ENCODE measurements at places on chromosomes 12 and 14.

DNA sequence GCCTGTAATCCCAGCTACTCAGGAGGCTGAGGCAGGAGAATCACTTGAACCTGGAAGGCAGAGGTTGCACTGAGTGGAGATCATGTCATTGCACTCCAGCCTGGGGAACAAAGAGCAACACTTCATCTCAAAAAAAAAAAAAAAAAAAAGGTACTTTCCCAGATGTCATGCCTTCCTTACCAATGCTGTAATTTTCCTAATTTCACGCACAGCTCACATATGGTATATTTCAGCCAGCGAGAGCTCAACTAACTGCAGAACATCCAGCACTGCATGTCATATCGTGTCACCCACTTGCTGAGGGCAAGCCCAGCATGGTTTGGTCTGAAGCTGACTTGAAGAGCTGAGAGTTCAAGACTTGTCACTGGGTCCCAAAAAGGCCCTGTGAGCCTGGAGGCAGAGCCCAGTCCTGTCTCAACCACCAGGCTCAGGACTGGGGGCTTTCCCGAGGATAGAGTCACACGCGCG is 29.0 kb downstream of the NFKBIA start:
- no peak for DNase-seq

- no peak for DNase-seq
Observed at GRCh38 chr12:98783420-98783819, 138.3 kb downstream of the APAF1 start.

- DNase-seq, result no peak
Observed at GRCh38 chr14:29475641-29476040, 452.0 kb downstream of the PRKD1 start.

GRCh38 chr14:38929416-38929815 is 173.6 kb downstream of the SEC23A start:
- DNase-seq, result no peak

DNA sequence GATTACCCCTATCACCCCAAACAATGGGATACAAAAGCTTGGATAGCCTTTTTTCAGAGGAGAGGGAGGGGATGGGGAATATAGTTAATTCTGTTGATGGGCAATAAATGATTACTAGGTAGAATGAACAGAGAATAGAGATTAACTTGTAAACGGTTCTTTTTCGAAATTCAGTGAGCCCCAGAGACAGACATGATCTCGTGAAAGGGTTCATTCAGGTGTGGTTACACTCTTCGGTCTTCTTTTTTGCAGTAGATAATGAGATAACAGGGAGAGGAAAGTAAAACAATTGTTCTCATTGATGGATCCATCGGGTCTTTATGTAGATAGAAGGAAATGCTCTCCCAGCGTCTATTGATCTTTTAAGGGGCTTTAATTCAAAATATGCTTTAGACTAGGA is 69.3 kb upstream of the RASSF8 start:
- DNase-seq, result no peak

DNA sequence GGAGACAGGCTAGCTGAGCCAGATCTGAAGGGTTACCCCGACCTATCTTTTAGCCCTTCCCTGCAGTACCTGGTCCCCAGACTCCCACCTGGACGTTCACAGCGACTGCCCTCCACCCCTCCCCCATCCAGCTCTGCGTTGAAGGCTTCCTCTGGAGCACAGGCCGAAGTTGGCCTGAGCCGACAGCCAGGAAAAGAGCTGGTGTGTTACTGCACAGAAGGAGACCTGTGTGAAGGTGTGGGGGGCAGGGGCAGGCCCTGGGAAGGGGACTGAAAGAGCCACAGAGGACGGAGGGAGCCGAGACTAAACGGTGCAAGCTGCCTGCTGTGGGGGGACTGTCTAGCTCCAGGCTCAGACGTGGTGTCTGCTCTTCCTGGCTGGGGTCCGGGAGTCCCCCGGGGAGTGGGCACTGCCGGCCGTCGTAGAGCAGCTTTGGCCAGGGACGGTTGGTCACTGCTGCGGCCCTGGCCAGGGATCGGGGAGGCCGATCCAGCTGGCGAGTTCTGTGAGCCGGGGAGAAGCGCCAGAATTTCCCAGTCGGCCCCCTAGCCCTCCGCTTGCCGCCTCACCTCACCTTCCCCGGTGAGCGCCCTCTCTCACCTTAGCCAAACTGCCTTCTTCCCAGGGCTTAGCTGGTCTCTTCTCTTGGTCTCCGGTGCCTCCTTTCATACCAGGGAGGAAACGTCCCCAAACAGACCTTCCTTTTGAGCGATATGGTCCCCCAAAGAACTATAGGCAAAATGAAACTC is 899 bp upstream of the COL2A1 start:
- no peak for DNase-seq

- no peak for DNase-seq
Observed at GRCh38 chr14:27392153-27392552, 794.3 kb upstream of the NOVA1 start.

GRCh38 chr12:69719336-69720316 is 19.0 kb upstream of the RAB3IP start:
- no peak for DNase-seq

GRCh38 chr14:68851078-68851477 is 58.2 kb upstream of the ZFP36L1 start:
- no peak for DNase-seq

DNA sequence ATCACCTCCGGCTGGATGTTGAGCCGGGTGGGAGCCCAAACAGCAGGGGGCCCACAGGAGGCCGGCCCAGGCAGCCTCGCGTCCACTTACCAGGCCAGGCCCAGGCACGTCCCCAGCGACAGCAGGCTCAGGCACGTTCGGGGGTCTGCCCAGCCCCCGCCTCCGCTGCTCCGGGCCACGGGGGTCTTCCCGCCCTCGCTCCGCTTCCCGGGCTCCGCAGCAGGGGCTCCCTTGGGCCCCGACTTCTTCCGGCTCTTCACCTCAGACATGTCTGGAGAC is 216 bp downstream of the IKBIP start:
- no peak for DNase-seq

GRCh38 chr12:58728397-58728796 is 191.9 kb downstream of the LRIG3 start:
- DNase-seq, result no peak

DNA sequence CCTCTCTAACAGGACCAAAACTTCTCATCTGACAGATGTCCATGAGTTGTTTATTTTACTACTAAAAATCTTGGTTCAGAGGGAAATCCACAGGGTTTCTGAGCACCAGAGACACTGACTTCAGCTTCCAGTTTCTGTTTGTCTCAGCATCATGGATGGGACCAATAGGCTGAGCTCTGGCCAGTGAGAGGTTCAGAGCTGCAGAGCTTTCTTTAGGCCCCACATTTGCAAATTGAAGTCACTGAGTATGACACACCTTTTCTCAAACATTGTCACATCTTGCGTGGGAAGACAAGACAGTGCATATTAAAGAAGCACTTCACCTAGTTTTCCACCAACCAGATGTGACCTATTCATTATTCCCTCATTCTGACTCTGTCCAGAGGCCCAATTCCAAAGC is 45.2 kb downstream of the RDH12 start:
- peak; percentile 49 for DNase-seq

- DNase-seq, result no peak
Observed at GRCh38 chr12:43011383-43011926, 421.9 kb upstream of the PRICKLE1 start.

GRCh38 chr12:39713552-39713951 is 93.9 kb upstream of the ABCD2 start:
- no peak for DNase-seq

GRCh38 chr14:68397822-68398221 is 395.0 kb downstream of the ZFP36L1 start:
- no peak for DNase-seq

GRCh38 chr12:59131462-59131861 is 211.2 kb upstream of the LRIG3 start:
- no peak for DNase-seq

- DNase-seq, result no peak
Observed at GRCh38 chr12:27186022-27186839, 57.9 kb upstream of the STK38L start.

GRCh38 chr14:99777951-99778350 is 15.3 kb upstream of the EML1 start:
- DNase-seq, result no peak

DNA sequence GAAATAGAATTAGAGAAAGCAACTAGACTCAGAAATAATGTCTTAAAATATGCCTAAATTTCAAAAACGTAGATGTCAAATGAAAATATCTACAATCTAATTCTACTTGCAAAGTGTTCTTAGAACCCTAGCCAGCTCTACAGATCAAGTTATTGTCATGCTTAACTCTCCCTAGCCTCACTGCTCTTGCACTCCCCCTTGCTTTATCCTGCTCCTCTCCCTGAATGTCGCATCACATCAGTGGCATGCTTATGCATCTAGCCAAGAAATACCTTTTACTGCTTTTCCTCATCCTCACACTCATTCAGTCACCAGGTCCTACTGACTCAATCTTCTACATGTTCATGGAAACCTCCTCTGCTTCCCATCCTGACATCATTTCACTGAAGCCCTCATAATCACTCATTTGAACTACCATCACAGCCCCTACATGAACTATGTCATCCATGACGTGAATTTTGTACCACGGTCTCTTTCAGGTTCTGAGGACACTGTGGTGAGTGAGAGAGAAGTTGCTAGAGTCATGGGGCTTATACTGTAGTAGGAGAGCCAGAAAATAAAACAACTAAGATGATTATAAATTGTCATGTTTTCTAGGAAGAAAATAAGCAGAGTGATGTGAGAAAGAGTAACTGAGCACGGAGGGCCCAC is 22.6 kb upstream of the CRACR2A start:
- DNase-seq, result no peak

DNA sequence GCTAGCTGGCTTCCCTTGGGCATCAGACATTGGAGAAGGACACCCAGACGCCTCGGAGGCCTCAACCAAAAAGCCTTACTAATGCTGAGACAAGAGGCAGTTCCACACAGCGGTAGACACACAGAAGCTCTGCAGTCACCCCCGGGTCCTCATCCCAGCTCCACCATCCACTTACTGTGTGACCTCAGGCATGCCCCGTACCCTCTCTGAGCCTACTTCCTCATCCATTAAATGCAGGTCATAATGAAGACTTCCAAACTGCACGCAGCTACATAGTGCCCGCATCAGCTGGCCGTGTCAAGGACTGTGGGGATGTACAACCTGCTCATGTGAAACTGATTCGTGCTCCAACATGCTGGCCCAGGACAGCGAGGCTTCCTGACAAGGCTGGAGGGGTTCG is 72.3 kb downstream of the KDM2B start:
- DNase-seq, result no peak

DNA sequence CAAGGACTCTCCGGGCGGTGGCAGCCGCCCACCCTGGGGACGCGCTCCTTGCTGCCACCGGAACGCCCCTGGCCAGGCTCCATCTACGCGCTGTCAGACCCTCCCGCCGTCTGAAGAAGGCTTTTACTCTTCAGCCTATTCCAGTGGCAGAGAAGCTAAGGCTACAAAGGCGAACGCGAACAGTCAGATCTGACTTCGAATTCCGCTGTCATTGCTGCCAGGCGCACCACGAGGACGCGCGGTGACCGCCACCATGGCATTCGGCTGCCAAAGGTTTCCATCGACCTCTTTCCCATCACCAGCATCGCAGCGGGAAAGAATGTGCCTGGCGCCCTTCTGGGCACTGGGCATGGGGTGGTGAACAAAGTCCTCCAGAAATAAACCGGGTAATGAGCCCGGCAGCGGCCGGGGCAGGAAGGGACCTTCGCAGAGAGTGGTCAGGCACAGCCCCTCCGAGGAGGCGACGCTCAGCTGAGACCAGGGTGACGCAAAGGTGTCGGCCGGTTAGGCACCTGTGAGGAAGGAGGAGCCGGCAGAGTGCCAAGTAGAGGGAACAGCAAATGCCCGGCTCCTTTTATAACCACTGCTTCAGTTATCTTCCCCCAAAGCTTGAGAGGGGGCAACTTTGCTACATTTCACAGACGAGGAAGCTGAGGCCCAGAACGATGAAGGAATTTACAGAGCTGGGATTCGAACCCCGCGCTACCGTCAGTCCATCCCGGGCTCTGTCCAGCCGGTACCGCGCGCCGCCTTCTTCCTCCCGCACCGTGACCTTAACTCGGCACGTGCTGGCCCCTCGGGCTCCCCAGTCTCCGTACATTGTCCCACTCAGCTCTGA is 1.9 kb upstream of the RFX4 start:
- DNase-seq, result no peak

DNA sequence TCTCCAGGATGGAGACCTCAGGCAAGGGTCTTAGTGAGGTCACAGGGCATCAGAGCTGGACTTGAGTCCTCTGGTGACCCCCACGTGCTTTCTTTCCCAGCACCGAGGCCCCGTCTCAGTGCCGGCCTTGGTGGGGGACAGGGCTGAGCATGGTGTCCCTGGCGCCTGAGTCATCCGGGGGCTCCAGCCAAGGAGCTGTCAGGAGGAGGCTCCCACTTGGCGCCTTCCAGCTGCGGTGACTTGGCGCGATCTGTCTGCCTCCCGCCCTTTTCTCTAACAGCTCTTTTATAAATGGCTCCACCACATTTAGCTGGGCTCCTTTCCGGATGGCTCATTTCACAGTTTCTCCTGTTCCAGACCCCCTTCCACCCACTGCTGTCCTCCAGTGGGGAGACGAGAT is 60.4 kb downstream of the PRMT8 start:
- DNase-seq, result no peak

GRCh38 chr12:42315108-42315507 is 10.8 kb downstream of the ZCRB1 start:
- DNase-seq, result no peak

DNA sequence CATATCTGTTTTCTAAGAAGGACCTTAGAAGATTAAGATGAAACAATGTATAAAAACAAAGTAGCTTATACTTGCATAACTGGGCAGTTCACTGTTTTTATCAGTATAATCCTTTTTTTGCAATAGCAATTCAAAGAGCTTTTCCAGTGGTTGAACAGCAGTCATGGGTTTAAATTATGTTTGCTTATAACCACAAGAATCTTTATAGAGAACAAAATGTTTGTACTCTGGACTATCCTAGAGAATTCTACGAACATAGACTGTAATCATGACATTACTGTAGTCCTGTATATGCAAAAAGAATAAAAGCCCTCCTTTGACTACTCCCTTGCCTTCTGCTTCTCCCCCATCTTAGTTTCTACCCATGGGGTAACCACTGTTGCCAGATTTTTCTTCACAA is 5.7 kb downstream of the FAM177A1 start:
- no peak for DNase-seq

DNA sequence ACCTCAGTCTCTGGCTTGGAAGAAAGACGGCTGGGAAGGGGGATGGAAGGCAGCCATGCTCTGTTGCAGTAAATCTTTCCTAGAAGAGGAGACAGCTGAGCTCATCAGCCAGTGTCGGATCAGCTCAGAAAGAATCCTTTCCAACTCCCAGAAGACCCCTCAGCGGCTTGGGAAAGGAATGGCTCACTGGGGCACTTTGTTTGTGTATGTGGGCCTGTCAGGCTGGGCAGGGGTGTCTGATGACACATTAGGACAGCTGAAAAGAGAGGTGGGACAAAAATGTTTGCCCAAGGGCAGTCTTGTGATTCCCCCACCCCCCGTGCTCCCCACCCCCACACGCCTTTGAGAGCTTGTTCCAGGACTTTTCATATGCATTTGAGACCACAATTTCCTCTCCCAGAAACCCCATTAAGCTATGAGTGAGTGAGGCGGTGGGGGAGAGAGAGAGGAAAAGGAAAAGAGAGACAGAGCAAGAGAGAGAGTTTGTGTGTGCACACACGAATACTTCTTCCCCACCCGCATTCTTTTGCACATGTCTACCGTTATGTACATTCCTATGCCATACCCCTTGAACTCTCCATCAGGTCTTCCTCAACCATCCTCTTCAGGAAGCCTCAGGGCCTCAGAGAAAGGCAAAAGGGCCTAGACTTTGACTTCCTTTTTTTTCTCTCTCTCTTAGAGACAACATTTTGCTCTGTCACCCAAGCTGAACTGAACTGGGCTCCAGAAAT is 198.9 kb downstream of the ZFP36L1 start:
- no peak for DNase-seq

GRCh38 chr14:95547272-95547625 is 12.4 kb downstream of the GLRX5 start:
- DNase-seq, result no peak

All from putamen (tissue), 1 donor.